Mammary epithelial cell (primary cell): ENCODE measurements at places on chromosomes 3 and 15.

GRCh38 chr3:192092388-192093005 lies 631.5 kb downstream of the PYDC2 start:
- DNase-seq: no peak

GRCh38 chr15:50353251-50353974 lies 1.6 kb downstream of the GABPB1 start:
- peak; percentile 88 for DNase-seq

GRCh38 chr15:90192961-90193786 lies 8.0 kb upstream of the SEMA4B start:
- DNase-seq: no peak

DNA sequence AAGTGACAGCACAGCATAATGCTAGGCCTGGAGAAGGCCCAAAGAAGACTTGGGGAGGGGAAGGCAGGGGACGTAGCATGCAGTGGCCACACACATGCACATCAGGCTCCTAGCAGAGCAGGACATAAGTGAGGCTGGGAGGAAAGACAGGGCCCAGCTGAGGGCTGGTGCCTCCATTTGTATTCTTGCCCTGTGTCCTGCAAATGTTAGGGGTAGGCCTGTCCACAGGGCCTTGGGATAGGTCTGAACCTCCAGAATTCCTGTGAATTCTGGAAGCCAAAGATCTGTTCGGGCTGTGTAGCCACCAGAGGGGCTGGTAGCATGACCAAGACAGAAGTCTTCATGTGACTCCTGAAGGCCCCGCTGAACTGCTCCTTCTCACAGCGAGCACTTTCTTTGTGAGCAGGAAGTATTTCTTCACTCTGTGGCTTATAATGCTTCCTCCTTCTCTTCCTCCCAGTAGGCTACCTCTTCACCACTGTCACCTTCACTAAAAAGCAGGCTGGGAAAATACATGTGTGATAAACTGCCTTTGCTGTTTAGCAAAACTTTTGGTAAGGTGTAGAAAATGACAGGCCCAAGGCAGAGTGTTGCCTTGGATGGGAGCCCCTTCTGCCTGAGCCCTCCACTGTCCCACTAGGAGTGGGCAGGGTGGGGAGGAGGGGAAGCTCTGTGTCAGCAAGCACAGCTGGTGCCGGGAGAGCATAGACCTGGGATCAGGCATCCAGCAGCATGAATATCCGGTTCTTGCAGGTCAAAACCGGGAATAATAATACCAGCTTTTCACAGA lies 8.4 kb downstream of the CERS3 start:
- DNase-seq: no peak

GRCh38 chr3:76638006-76638405 lies 401.9 kb upstream of the ROBO2 start:
- no peak for DNase-seq

- peak; percentile 32 for DNase-seq
Observed at GRCh38 chr15:58472221-58472620, 40.4 kb downstream of the LIPC start.

GRCh38 chr15:98673133-98673532 lies 24.8 kb downstream of the IGF1R start:
- no peak for DNase-seq

DNA sequence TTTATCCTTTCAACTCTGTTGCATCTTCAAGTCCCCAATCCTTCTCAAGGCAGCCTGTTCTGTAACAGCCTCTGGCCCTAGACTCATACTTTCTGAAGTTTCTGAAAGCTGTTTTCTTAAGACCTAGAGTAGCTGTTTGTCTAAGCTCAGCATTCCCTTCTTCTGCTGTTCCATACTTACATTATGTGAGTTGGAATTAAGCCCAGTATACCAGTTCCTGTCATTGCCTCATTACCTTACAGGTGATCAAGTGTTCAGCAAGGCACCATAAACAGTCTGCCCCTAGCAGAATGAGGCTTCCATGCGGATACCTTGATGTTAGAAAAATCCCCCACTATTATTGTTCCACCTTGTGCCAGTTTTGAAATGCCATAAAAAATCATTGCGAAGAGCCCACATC lies 180.6 kb downstream of the PLCL2 start:
- no peak for DNase-seq

DNA sequence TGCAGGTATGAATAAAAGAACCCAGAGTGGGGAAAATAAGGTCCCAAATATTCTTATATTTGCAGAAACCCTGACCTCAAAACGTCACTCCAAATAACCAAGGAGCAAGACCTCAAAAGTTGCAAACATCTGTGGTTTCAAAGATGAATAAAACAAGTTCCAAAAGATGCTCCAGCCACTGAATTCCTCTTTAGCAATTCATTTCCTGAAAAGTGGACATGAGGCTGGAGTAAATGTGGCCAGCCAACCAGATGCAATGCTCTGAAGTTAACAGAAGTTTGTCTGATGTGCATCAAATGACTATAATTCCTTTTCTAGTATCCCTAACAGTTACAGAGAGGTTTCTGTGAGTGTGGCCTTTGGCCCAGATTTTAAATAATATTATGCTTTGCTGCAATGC lies 71.2 kb upstream of the WNT5A start:
- no peak for DNase-seq

DNA sequence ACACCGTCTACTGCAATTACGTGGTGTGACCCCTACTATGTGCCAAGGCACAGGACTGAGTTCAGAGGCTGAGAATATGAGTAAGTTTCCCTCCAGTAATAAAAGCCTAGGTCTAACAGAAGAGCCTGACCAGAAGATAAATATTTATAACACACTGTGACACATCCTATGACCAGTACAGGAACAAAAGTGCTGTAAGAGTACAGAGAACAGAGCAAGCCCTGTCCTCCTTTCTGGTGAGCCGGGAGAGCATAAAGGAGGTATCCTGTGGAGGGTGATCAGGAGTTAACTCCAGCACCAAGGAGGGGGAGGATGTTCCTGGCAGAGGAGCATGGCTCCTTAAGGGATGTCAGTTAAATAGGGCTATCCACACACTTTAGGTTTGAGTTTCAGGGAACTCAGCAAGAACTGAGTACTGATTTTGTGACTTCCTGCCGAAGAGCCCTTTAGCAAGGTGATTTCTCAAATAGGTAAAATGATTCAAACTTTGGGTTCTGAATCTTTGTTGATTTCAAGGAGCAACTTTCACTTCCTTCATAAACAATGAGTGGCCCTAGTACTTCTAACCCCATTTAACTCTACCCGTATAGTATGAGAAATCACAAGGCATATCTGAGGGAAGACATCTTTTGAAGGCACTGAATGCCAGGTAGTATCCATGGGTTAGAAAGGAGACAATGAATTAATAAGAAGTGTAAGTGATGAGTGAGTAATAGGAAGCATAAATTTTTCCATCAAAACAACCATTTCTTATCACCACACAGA lies 198.0 kb downstream of the THRB start:
- peak; percentile 73 for DNase-seq

DNA sequence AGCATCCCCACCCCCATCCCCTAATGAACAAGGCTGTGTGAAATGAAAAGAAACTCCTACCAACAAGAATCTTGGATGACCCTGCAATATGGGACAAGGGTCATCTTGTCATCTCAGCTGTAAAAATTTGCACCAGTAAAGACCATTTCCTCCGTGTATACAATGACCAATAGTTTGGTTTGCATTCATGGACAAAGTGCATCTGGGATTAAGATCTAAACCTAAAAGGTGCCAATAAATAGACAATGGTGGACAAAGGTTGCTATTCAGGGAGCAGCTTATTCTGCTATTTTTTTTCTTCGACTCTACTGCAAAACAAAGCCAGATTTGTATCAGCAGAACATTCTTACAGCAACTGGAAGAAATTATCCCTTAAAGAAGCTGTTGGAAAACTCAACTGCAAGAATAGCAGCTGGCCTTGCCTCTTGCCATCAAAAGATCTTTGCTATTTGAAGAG lies 8.0 kb downstream of the MGLL start:
- no peak for DNase-seq

DNA sequence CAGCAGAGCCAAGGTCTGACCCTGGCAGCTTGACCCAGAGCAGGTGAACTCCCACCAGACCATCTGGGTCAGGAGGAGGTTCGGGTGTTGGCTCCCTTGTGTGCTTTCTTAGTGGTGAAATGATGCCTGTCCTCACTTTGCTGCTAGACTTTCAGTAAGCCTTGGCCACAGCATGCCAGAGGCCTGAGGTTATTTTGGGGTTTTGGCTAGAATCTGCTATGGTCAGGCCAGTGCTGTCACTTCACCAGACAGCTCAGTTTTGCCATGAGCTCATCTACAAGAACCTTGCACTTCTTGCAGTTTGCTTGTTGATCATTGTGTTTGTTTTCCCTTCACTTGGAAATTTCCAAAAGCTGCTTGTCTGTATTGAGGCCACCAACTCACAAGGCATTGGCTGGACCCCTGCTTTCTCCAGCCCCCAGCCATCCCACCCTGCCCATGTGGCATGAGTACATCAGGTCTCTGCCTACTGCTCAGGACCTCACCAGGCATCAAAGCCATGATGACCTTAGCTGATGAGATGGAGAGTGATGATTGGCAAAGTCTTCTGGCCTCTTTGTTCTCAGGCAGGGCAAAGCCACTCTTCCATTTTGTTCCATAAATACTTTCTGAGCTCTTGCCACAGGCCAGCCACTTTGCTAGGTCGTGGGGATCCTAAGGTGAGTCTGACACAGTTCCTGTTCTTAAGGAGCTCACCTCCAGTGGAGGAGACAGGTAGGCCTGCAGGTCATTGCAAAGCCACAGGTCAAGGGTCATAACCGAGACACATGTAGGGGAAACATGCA lies 122.6 kb downstream of the ARNT2 start:
- DNase-seq: no peak

- DNase-seq: no peak
Observed at GRCh38 chr3:17052363-17052762, 167.6 kb downstream of the PLCL2 start.

DNA sequence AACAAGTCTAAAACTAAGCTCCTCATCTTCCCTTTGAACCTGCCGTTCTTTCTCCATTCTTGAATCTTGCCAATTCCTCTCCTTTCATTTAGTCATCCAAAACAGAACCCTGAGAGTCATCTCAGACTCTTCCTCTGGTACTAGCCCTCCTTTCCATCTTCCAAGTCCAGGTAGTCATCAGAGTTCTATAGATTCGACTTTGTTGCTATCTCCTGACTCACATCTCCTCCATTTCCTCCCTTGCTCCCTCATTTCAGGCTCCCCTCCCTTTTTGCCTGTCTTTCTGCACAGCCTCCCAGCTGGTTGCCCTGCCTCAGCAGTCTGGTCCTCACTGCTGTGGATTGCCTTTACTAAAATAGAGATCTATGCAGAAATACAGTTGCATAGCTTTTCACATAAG lies 4.7 kb downstream of the ATG7 start:
- no peak for DNase-seq

DNA sequence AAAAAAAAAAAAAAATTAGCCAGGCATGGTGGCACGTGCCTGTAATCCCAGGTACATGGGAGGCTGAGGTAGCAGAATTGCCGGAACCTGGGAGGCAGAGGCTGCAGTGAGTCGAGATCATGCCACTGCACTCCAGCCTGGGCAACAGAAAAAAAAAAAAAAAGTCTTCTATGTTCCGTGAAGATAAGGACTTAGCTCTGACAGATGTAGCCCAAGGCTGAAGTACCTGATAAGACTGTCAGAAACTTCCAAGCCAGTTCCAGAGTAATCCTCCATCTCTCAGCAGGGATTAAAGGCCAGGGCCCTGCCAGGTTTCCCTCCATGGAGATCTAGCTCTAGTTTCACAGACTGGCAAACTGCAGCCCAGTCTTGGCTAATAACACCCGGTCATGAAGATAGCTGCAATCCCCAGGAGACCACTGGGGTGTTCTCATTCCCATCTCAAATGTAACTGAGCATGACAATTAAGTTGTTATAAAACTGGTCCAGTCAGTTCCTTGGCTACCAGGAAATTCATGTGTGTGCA lies 8.5 kb downstream of the CDCP1 start:
- DNase-seq: no peak

DNA sequence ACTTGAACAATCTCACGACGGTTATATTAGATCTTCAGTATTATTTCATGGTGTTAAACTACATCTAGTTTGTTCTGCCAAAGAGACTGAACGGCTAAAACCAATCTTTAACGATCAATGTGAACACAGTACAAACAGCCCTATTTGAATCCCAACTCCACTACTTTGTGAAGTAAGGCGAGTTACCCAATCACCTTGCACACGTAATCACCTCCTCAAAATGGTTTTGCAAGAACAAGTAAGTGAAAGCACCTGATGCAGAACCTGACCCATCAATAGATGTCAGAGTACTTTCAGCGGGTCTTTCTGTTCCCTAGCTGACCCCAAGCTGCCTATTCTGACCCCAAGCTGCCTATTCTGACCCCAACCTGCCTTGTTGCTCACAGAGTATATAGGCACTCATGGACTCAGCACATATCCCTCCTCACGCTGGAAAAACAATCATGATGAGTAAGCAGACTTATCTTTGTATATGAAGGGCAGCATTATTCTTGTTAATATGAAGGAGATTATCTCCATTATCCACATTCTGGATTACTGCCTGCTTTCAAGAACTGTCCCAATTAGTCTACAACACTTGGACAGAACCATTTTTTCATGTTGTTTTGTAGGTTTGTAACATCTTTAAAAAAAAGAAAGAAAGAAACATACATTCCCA lies 3.7 kb downstream of the KPNA1 start:
- no peak for DNase-seq
